ENCODE measurements at places on chromosomes 2 and 18. TPM values are rescaled to one million over a fixed set of nuclear protein-coding genes. Genes with fewer than 3 reads are reported as not detected.

DNA sequence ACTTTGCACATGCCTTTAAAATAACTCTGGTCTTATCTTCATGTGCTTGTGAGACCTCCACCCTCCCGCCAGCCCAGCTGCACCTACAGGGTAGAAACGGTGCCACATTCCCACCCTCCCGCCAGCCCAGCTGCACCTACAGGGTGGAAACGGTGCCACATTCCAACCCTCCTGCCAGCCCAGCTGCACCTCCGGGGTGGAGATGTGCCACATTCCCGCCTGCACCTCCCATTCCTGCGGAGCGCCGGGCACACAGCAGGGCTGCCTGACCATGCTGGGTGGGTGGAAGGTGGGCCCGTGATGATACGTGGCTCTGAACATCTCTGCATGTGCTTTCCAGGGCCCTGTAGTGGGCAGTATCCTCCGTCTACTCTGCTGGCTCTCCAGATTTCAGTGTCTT is 243.7 kb upstream of the PXDN start:
- no peak for DNase-seq

GRCh38 chr2:220144411-220144810 is 517.0 kb downstream of the SLC4A3 start:
- DNase-seq, result no peak

- no peak for DNase-seq
Observed at GRCh38 chr2:195450552-195451113, 206.4 kb upstream of the SLC39A10 start.

GRCh38 chr2:54461261-54461660 is 5.1 kb downstream of the SPTBN1 start:
- no peak for DNase-seq

- DNase-seq, result no peak
Observed at GRCh38 chr2:109439986-109440385, 173.8 kb downstream of the SEPTIN10 start.

DNA sequence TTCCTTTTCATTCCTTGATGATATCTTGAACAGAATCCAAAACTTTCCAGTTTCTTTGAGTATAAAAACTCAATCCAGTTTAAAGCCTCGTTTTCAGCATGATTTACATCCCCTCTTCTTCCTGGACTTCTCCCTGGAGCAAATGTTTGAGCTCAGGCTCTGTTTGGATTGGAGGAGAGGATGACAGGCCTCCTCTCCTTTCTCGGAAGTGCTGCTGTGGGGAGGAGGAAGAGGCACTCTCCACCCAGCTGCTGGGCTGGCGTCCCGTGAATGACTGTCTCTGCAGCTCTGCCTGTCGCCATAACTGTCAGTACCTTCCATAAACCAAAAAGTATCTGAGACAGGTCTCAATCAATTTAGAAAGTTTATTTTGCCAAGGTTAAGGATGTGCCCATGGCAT is 238.2 kb upstream of the AGAP1 start:
- DNase-seq, result no peak

- no peak for DNase-seq
Observed at GRCh38 chr18:42289526-42289925, 334.5 kb downstream of the PIK3C3 start.

GRCh38 chr2:42281416-42282081 is 79.5 kb downstream of the COX7A2L start:
- no peak for DNase-seq

- DNase-seq, result no peak
Observed at GRCh38 chr2:186347472-186347871, 138.6 kb upstream of the ZC3H15 start.

- no peak for DNase-seq
Observed at GRCh38 chr2:239109041-239109927, 261.4 kb downstream of the TWIST2 start.

DNA sequence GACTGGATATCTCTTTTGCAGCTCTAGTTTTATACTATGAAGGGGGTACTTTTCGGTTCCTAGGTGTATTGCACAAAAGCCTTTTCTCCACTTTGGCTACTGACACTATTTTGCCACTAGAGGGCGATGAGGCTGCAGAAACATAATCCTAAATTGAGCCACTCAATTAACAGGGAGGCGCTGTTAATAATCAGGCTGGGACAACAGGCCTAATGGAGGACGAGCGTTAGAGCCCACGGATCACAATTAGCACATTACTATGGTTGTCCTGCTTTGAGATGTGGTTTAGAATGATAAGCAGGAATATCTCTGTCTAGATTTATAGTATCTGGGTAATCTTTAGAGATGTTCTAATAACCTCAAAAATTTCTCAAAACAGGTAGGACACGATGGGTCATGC is 62.2 kb upstream of the PMAIP1 start:
- DNase-seq, result peak; percentile 71

GRCh38 chr18:11004951-11005350 is 144.4 kb downstream of the PIEZO2 start:
- no peak for DNase-seq

DNA sequence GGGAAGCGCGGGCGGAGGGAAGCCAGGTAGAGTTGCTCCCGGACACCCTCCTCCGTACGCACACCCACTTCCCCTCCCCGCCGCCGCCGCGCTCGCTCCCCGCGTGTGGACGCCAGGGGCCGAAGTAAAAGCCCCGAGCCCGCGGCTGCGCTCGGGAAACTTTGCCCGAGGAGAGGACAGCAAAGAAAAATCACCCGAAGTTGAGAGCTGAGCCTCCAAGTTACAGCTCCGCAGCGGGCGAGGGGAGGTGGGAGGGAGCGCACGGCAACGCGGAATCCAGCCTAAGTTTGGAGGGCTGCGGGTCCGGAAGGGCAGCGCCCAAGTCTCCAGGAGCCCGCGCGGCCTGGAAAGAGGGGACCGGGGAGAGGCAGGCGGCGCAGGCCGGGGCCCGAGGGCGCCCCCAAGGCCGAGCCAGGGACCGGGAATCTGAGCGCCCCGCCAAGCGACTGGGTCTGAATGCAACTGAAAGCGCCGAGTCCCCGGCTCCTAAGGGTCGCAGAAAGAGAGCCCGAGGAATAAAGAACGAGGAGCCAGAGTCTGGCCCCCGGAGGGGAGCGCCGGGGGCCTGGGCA is 706 bp upstream of the BCL11A start:
- DNase-seq, result peak; percentile 73

Gene CCDC141
- total RNA-seq, result 1.8 TPM

Gene VWC2L
- total RNA-seq, result not detected

Gene KIAA2012
- not detected for total RNA-seq

Gene CD207
- not detected for total RNA-seq

Gene TCF7L1
- total RNA-seq, result 1.0 TPM

Measured in neural progenitor cell (in vitro differentiated cells).